ENCODE measurements at places on chromosomes 3 and 15.
A peak's percentile ranks its signal among the peaks of the same experiment; 100 is the strongest.

DNA sequence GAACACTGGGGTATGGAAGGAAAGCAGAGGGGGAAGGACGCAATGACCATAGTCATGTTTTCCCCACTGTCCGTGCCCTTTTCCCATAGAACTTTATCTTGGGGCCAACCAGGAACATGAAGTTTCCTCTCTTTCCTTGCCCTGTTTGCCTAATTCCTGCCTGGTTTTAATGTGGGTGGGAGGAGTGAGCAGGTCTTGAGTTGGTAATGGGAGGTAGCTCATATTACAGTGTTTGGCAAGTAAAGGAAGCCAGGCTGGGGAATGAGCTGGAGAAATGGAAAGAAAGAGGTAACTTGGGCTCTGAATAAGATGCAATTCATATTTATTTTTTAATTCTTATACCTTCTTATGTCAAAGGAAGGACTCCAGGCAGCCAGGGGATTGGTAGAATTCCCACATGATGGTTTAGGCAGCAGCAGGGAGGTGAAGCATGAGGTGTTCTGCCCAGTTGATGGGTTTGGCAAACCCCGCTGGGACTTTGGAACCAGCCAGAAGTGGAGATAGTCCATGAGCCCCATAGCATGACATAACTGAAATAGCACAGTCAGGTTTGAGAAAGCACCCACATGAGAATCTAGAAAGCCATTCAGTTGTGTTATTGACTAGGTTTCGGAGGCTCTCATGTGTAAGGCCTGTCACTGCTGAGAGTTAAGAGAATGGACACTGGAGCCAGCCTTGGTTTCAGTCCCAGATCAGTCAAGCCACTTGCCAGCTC lies 60.0 kb downstream of the CCK start:
- no peak for DNase-seq

DNA sequence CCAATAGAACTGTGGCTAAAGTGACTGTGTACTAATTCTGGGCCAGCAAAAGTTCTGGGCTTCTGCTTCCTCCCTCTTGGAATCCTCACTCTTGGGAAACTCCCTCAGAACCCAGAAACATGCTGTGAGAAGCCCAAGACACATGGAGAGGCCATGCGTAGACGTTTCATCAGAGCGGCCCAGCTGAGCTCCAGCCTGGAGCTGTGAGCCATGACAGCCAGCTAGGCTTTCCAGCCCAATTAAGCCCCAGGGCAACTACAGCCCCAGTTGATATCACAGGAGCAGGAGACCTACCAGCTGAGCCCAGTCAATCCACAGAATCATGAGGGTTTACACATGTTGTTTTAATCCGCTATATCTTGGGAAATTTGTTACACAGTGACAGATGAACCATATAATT lies 43.6 kb upstream of the CNOT10 start:
- no peak for DNase-seq

GRCh38 chr3:134348524-134348923 lies 25.7 kb downstream of the AMOTL2 start:
- no peak for DNase-seq

DNA sequence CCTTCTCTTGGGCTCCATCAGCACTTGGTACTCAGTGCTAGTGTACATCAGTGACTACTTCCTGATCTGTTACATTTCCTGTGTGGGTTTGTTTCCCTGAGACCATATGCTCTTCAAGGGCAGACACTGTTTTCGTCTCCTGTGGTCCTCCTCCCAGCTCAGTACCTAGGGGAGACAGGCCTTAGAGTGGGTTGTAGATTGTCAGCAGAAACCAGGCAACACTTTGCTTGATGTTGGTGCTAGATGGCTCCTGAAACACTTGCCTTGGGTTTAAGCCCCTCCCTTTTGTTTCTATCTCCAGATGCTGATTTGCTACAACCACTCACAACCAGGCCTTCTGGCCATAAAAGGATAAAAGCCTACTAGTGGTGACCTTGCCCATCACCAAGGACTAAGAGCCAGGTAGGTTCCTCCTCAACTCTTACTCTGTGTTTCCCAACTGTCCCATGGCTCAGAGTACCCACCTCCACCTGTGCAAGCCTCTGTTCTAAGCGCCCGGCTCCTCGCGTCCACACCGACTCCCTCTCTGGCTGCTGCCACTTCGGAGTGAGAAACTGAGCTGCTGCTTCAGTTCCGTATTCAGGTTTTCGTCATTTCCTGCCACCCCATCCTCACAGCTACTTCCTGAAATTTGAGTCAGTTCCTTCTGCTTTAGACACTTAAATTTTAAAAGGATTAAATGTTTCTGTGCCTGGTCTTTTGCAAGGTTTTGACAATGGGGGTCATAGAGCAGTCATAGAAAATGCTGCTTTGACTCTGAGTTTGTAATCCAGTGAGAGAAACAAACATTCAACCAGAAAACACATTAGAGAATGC lies at the start of gene HCLS1:
Gene HCLS1, minus strand, starts transcription at position 548 of the 816 bp plus-strand sequence. CDS start 2,556 bp downstream, outside the sequence.
- DNase-seq = peak; percentile 86

DNA sequence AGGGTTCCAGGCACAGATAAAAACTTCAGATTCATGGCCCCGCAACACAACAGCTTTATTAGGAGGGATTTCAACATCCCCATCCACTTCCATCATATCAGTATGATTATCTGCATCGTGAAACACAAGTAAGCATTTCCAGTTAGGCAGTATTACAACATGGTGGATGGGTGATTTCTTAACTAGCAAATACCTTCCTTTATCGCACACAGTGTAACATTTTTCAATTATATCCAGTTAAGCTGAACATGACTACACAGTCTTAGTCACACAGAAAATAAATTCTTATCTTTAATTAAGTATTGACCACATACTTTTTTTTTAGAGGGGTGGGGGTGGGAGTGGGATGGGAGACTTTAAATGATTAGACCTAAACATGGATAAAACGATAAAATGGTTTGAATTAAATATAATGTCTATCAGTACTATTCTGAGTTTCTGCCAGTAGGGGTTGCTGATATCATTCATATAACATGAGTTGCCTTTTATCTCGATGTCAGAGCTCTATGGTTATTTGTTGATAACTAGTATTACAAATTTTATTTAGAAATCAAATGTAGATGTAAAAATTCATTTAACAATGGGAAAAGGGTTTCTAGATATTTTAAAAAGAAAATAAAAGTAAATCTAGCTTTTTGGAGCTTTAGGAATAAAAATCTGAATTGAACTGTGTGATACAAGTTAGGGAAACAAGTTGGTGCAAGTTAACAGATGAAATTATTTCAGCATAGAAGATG lies 146.6 kb downstream of the TBL1XR1 start:
- peak; percentile 87 for DNase-seq

GRCh38 chr3:178450476-178450875 lies 85.8 kb upstream of the KCNMB2 start:
- no peak for DNase-seq

DNA sequence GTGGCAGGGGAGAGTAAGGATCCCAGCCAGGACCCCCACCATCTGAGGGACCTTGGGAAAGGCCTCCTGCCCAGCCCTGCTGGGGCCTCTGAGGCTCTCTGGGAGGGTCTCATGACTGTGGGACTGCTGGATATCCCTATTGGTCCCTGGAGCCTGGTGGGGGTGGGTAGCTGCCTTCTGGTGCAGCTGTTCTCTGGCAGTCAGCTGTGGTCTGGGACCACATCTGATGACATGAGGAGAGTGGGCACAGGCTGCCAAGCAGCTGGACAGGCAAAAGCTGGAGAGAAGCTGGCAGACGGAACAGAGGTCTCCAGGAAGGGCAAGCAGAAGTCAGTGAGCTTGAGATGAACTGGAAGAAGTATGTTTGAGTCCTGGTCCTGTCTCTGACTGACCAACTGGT lies 22.4 kb downstream of the PLEKHO2 start:
- no peak for DNase-seq

DNA sequence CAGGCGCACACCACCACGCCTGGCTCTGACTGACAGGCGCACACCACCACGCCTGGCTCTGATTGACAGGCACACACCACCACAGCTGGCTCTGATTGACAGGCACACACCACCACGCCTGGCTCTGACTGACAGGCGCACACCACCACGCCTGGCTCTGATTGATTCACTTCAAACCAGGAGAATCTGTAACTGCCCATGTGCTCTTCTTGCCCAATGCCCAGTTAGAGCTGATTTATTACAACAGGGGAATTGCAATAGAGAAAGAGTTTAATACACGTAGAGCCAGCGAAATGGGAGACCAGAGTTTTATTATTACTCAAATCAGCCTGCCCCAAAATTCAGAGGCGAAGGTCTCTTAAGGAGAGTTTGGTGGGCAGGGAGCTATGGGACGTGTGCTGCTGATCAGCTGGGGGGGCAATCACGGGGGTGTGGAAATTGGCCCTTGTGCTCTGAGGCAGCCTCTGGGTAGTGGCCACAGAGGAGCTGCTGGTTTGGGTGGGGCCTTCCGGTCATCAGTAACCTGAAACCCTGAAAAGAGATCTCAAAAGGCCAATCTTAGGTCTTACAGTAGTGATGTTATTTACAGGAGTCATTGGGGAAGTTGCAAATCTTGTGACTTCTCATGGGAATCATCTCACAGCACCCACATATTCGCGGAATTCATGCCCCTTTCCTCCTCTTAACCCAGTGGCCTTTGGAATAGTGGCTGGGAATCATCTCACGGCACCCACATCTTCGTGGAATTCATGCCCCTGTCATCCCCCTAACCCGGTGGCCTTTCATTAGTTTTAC lies 63.8 kb upstream of the TFRC start:
- no peak for DNase-seq

DNA sequence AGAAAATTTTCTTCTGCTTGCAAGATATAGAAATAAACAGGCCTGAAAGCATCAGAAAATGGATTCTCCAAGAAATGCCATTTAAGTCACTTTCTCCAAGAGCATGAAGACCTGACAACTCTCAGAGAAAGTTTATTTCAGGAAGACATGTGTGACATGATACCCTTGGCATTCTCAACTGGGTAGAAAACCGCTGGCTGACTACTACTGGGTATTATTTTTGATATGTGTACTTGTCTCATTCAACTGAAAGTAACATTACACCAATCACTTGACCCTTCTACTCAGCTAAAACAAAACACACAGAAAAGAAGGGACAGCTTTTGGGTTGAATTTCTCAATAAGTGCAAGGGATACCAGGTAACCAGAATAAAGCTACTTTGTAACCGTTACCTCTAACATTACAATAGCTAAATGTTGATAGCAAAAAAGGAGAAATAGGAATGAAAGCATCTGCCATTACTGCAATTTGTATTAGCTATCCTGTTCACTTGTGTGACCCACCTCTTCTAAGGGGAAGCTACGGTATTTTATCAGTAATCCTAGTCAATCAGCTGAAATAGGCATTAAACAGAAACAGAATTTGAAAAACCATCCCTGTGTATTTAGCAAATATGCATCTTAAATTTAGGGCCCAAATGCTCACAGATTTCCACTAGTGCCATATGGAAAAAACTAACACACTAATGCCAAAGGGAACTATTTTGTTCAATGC lies 7.3 kb downstream of the TRA2B start:
- no peak for DNase-seq

DNA sequence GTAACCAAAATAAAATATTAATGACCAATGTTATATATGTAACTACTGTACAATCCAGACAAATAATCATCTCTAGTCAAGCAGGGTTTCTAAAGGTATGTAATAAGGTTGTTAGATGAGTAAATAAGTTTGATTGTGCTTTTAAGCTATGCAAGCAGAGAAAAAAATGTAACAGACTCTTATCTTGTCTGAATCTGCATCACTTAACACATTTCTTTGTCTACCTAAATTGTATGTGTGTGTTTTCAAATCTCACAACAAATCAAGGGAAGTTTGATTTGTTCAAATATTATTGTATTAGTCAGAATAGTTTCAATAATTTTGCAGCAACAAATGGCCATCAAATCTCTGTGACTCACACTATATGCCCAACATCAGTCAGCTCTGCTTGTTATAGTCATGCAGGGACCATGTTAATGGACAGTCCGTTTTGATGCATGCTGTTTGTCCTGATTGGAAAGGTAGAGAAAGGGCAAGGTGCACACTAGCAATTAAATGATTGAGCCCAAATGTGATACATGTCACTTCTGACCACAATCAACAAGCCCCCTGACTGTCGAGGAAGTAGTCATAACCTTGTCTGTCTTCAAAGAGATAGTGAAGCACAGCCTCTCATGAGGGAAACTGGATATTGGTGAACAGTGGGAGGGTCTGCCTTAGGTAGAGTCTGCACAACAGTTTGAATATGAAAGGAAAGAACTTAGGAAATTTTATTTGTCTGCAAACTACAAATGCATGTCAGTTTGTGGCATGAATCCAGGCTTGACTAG lies 349.4 kb upstream of the SATB1 start:
- DNase-seq = no peak

DNA sequence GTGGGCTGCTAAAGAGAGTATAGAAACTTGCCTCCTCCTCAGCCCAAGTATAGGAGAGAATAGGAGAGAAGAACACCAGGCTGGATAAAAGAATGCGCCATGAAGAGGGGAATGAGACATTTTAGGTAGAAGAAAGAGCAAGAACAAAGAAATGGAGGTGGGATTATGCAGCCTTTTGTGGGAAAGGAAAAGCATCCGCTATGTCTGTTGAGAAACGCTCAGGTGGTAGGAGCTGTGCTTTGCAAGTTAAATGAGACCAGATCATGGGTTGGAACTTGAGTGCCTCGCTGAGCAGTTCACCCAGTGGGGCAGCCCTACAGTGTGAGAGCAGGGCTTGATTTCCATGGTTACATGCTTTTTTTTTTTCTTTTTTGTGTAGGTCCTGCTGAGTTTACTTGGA lies 11.5 kb upstream of the RTP1 start:
- DNase-seq = no peak

DNA sequence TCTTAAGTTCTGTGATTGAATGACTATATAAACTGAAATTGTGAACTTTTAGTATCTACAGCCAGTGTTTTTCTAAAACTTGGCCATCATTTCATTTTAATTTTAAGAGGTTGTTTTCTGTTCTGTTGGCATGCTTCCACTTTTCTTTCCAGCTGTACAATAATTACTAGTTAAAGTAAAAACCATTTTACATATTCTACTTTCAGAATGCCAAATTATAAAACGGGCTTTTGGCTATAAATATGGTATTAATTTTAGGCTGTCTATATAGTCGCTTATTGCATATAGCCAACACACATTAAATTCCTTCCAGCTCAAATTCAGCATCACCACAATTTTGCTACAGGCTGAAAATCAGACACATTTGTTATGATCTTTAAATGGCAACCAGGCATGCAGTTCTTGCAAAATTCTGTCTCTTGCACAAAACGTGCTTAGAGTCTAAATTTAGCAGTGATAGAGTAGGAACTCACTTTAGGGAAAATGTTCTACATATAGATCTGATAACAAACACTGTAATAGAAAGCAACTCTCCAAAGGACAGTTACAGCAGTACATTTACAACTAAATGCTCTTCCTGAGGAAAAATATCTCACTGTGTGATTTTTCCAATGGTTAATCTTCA lies 81.1 kb downstream of the BTD start:
- DNase-seq = peak; percentile 39

- DNase-seq = no peak
These were observed 52.5 kb upstream of the OTOL1 start for GRCh38 chr3:161443921-161444693.

- DNase-seq = peak; percentile 37
These were observed at the start of gene NTRK3 for GRCh38 chr15:88256279-88257230. NTRK3 (minus strand) TSS chr15:88256739; CDS start chr15:88256153, 586 bp downstream.

DNA sequence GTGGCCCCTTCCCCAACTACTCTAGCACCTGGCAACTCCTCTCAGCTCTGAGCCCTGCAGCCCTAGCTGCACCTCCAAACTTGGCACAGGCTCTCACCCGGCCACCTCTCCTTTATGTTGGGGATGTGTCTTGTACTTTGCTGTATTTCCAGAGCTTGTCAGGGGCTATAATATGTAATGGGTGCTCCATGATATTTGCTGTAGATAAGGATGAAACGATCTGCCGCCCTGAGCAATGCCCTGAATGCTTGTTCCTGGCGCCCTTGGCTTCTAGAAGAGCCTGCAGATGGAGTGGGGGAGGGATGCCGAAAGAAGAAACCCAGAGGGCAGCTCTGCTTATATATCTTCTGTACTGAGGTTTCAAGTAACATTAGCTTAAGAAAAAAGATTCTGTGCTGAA lies 35.9 kb upstream of the ZBTB38 start:
- no peak for DNase-seq
